ENCODE measurements at places on chromosomes 7 and 10. TPM values are rescaled to one million over a fixed set of nuclear protein-coding genes. Genes with fewer than 3 reads are reported as not detected.

DNA sequence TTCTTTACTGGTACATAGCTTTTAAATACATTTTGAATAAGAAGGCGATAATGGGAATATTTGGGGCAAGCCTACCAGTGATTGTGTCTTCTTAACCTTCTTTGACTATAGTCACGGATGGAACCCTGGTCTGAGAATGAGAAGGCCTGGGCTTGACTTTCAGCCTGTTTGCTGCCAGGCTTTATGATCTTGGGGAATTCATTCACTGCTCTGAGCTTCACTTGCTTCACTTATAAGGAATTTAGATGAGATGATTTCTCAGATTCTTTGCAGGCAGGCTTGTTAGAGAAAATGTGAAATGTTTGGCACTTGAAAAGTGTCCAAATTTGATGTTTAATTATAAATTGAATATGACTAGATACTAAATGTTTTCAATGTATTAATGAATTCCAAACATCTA is 42.5 kb downstream of the NUP205 start:
- DNase-seq: no peak

- no peak for DNase-seq
Measured at GRCh38 chr7:20358762-20359282, 28.1 kb downstream of the ITGB8 start.

DNA sequence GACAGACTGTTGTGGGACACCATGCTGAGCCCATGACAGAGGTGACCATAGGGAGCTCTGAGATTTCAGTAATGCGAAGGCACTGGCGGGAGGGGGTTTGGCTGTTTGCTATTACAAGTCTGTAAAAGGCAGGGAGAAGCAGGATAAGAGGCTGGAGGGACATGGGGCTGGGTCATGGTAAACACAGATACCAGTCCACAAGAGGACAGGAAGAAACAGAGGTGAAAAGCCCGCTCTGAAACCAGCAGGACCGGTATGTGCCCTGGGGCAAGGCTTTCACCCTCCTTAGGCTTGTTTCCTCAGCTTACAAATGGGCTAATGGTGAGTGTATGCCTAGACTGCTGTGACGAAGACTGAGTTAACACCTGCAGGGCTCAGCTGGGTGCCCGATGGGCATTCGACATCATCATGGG is 34.1 kb downstream of the ANXA11 start:
- no peak for DNase-seq

DNA sequence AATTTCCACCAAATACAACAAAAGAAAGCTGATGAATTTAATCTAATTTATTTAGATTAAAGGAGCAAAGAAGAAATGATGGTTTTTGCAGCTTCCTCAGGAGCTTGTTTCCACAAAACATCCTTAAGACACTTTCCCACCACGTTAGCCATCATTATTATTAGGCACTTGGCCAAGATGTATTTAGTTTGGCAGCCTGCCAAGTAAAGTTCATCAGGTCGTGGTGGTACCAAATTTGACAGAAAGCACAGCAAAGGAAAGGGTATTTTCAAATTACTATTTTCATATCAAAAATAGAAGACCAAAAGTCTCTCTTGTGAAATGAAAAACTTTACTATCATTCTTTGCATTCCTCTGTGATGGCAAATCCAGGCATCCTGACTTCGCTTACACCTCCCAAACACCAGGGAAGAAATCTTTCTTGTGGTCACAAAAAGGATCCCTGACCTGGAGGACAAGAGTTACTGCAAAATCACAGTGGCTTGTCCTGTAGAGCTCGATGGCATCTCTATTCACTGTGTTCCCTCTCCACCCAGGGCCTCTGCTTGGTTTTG is 123.1 kb upstream of the INHBA start:
- DNase-seq: no peak

DNA sequence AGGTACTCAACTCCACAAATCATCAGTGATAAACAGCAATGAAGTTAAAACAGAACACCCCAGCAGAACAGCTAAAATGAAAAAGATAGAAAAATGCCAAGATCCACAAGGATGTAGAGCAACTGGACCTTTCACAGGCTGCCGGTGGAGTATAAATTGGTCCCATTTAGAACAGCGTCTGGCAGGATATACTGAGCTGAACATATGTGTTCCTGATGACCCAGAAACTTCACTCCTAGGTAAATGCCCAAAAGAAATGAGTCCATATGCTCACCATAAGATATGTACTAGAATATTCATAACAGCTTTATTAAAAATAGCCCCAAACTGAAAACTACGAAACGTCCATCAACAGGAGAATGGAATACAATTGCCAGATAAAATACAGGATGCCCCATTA is 102.4 kb downstream of the OAT start:
- DNase-seq: no peak

The PRR15 gene
- total RNA-seq: not detected

The EPO gene
- total RNA-seq: not detected

The OR2A5 gene
- total RNA-seq: not detected

The TBX20 gene
- total RNA-seq: not detected

The ZNF398 gene
- 11.0 TPM for total RNA-seq

The TDRD1 gene
- 1.5 TPM for total RNA-seq

The PHYHIPL gene
- total RNA-seq: not detected

The VAX1 gene
- not detected for total RNA-seq

The OR2AE1 gene
- total RNA-seq: not detected

The ARHGEF35 gene
- total RNA-seq: 0.29 TPM

The NOS3 gene
- 6.6 TPM for total RNA-seq

The CYP2C19 gene
- total RNA-seq: 0.14 TPM

The BAIAP2L1 gene
- total RNA-seq: 4.3 TPM

The SMARCD3 gene
- total RNA-seq: 21.3 TPM

The POLR2J3 gene
- 0.77 TPM for total RNA-seq

All from uterus (tissue), 4 donors.